Activated naive CD8-positive, alpha-beta T cell treated with anti-CD3 and anti-CD28 coated beads, Interleukin-2, amount 10 ng/mL, durations not matched to agents 7 days and 5 days (primary cell): ENCODE measurements at places on chromosomes 7 and 10. TPM values are rescaled to one million over a fixed set of nuclear protein-coding genes. Genes with fewer than 3 reads are reported as not detected.

The WNT8B gene
- total RNA-seq, result 0.91 TPM

The NPSR1 gene
- not detected for total RNA-seq

DNA sequence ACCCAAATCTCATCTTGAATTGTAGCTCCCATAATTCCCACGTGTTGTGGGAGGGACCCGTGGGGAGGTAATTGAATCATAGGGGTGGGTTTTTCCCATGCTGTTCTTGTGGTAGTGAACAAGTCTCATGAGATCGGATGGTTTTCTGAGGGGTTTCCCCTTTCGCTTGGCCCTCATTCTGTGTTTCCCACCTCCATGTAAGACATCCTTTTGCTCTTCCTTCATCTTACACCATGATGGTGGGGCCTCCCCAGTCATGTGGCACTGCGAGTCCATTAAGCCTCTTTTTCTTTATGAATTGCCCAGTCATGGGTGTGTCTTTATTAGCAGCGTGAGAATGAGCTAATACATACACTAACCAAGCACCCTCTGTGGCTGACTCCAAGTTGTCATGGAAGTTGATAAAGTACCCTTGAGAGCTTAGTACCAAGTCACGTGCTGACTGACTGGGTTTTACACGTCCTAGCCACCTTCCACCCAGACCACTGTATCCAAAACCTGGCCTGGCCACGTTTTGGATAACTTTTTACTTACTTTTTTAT is 614.4 kb downstream of the SDK1 start:
- H3K4me1 ChIP-seq, result peaks cover 5% of the 10 kb centered on the region
- H3K27ac ChIP-seq, result no peak overlapping the region
- H3K4me3 ChIP-seq, result no peak overlapping the region
- DNase-seq, result no peak
- no peaks in the 10 kb centered on the region for H3K27me3 ChIP-seq
- H3K36me3 ChIP-seq, result peaks cover 1% of the 10 kb centered on the region

- no peaks in the 10 kb centered on the region for H3K36me3 ChIP-seq
- H3K4me3 ChIP-seq, result no peak overlapping the region
- H3K4me1 ChIP-seq, result no peaks in the 10 kb centered on the region
- no peak overlapping the region for H3K27ac ChIP-seq
- H3K27me3 ChIP-seq, result peaks cover 2% of the 10 kb centered on the region
- DNase-seq, result peak; percentile 87
Observed at GRCh38 chr7:98021588-98022351, 31.8 kb upstream of the OCM2 start.

DNA sequence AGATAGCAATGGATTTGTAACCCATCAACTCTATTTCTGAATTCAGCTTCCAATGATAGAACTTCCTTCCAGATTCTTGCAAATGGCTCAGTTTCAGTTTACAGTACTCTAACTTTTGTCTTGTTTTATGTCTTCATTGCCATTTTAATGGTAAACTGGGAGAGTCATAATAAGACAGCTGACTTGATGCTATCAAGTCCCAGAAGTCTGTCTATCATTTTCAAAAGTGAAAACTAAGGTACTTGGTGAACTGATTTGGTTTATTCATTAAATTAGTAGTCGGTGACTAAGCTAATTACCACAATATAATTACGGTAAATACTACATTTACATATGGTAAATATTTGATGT is 25.0 kb downstream of the RTKN2 start:
- peak overlapping the region; percentile 82 for H3K27ac ChIP-seq
- no peaks in the 10 kb centered on the region for H3K27me3 ChIP-seq
- peak overlapping the region; percentile 64 for H3K4me3 ChIP-seq
- no peak for DNase-seq
- H3K36me3 ChIP-seq, result peaks cover 10% of the 10 kb centered on the region
- H3K4me1 ChIP-seq, result peaks cover 29% of the 10 kb centered on the region

DNA sequence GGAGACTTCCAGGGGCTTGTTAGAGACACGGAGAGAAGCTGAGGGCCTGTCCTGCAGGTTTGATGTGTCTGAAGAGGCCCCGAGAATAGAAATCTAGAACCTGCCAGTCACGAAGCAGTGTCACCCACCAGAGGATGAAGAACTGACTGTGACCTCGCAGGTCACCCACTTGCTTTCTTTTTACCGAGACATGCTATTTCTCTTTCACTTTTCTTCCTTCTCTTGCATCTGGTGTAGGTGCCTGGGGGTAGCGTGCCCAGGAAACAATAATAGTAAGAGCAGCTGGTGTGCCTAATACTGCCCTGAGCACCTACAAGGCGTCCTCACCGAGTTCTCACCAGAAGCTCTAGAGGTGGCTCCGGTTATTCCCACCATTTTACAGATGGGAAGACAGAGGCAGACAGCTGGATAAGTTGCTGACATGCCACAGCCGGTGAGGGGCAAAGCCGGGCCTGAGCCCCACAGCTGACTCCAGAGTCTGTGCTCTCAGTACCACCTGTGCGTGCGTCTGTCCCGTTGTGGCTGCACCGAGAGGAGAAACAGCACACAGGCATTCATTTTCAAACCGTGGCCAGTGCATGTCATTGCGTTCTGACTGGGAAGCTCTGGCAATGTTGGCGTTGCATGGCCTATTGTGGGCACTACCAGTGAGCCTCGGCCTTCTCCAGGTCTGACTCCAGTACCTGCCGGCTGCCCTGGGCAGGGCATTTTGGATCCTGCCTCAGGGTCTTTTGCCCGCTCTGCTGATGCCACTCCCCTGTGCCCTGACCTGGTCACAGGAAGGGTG is 7.8 kb downstream of the CHST3 start:
- no peak overlapping the region for H3K27ac ChIP-seq
- peaks cover 4% of the 10 kb centered on the region for H3K27me3 ChIP-seq
- H3K4me3 ChIP-seq, result no peak overlapping the region
- no peak for DNase-seq
- H3K4me1 ChIP-seq, result peaks cover 10% of the 10 kb centered on the region
- H3K36me3 ChIP-seq, result no peaks in the 10 kb centered on the region
